ENCODE measurements at places on chromosomes 3 and 15. TPM values are rescaled to one million over a fixed set of nuclear protein-coding genes. Genes with fewer than 3 reads are reported as not detected.
A peak's percentile ranks its signal among the peaks of the same experiment; 100 is the strongest.

The NAALADL2 gene
- total RNA-seq, result 53.9 TPM

The PRTG gene
- 11.6 TPM for total RNA-seq

- no peaks in the 10 kb centered on the region for H3K36me3 ChIP-seq
- no peak overlapping the region for H3K4me3 ChIP-seq
- H3K4me1 ChIP-seq, result no peaks in the 10 kb centered on the region
- peak; percentile 63 for DNase-seq
Observed at GRCh38 chr3:189292667-189293484, 121.1 kb downstream of the TPRG1 start.

DNA sequence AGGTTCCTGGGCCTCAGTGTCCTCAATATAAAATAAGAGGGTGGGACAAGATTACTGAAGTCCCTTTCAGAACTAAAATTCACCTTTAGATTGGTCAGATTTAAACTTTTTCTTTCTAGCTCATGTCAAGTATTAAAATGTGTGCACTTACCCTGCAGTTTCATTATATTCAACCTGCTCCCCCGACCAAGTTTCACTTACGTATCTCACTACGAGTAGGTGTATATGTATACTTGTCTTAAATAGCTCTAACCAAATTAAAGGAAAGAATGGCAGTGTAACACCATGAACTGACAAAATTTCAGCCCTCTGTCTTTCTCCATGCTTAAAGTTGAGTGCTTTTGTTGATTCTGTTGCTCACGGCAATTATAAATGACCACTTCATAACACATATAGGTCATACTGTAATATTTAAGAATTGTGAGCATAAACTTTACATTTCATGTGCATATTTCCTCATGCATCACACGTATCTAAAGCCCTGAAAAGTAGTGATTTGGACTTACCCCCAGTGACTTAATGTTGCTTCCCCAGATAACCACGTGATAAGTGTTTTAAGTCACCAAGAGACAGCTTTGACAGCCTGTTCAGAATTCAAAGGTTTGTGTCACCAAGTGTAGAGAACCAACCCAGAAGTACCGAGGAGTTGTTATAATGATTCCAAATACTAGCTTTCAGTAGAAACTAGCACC is 70.0 kb downstream of the PGPEP1L start:
- H3K4me1 ChIP-seq, result peaks cover 5% of the 10 kb centered on the region
- H3K4me3 ChIP-seq, result no peak overlapping the region
- no peaks in the 10 kb centered on the region for H3K36me3 ChIP-seq
- H3K27ac ChIP-seq, result no peak overlapping the region
- H3K27me3 ChIP-seq, result no peaks in the 10 kb centered on the region
- no peak for DNase-seq

DNA sequence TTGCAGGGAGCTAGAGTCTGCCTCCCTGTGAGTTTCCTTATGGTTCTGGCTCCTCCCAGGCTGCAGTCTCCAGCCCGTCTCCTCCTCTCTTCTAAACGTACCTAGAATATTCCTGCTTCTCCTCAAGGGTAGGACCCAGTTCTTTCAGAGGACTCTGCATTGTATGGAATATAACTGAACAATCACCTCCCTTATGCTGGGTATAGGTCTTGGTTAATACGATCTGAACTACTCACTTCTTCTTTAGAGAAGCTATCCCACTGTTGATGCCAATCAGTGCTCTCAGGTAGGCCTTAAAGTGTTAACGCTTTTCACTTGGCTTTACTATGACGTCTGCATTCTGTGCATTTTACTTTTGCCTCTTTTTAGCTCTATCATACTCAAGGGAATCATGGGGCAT is 98.5 kb downstream of the WNT7A start:
- no peak for DNase-seq
- H3K4me1 ChIP-seq, result no peaks in the 10 kb centered on the region
- no peak overlapping the region for H3K4me3 ChIP-seq
- H3K27ac ChIP-seq, result no peak overlapping the region
- H3K27me3 ChIP-seq, result peaks cover 3% of the 10 kb centered on the region

GRCh38 chr15:78949461-78949860 is 4.6 kb upstream of the CTSH start:
- H3K27ac ChIP-seq, result peak overlapping the region; percentile 68
- H3K27me3 ChIP-seq, result no peaks in the 10 kb centered on the region
- H3K36me3 ChIP-seq, result no peaks in the 10 kb centered on the region
- DNase-seq, result no peak
- H3K4me1 ChIP-seq, result no peaks in the 10 kb centered on the region

DNA sequence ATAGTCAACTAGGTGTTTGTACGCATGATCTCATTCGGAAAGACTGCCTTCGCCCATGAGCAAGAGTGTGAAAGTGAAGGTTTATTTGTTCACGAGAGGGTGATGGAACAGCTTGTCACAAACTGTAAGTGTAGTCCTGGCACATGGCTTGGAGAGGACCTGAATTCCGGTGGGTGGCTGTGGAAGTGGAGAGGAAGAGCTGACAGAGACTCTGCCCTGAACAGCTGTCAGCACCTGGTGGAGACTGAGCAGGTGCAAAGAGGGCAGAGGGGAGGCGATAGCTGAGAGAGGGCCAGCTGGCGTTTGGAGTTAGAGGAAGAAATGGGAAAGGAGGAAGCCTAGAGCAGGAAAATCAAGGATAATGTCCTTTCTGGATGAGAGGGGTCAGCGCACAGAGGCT is 155.7 kb downstream of the EEFSEC start:
- H3K4me1 ChIP-seq, result no peaks in the 10 kb centered on the region
- DNase-seq, result no peak
- H3K27ac ChIP-seq, result no peak overlapping the region

DNA sequence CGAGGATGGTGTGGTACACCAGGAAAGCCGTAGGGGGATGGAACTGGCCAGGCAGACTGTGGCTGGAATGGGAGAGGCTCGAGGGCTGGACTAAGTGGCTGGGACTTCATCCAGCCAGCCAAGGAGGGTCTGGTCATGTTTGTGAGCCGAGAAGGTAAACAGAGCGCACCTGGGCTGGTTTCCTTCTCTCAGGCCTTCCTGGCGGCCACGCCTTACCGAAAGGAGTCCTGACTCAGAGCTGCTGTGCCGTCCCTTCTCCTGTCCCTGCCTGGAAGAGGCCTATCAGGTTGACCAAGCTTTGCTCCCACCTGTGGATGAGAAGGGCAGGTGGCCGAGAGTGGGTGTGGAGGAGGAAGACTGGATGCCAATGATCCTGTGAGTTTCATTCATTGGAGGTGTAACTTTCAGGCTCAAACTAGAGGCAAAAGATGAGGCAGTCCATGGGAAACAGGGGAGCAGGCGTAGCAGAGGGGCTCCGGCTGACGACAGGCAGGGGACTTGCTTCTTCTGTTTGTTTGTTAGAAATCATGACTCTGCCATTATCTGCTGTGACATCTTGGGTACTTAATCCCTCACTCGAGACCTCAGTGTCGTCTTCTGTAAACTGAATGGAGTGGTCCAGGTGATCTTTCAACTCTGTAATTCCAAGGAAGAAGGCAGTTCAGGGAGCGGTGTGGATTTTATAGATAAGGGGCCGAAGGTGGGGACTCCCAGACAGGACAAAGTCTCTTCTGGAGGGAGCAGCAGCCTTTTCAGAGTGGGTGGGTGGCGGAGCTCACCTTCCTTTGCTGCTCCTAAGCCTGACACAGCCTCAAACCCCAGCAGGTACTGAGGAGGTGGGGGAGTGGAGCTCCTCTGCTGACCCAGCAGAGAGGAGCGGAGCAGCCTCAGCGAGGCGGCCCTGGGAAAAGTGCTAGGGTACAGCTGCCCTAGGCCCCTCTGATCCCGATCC is 71.8 kb upstream of the GATM start:
- no peak overlapping the region for H3K4me3 ChIP-seq
- no peaks in the 10 kb centered on the region for H3K27me3 ChIP-seq
- H3K36me3 ChIP-seq, result no peaks in the 10 kb centered on the region
- H3K4me1 ChIP-seq, result peaks cover 2% of the 10 kb centered on the region
